Stimulated activated CD4-positive, alpha-beta T cell treated with anti-CD3 and anti-CD28 coated beads, Interleukin-12 subunit alpha, Interleukin-12 subunit beta, amount 100 ng/mL, for 24 hours (primary cell): ENCODE measurements at places on chromosomes 2 and 18.
A peak's percentile ranks its signal among the peaks of the same experiment; 100 is the strongest.

- DNase-seq = no peak
Observed at GRCh38 chr2:140624200-140624599, 1506.6 kb downstream of the LRP1B start.

DNA sequence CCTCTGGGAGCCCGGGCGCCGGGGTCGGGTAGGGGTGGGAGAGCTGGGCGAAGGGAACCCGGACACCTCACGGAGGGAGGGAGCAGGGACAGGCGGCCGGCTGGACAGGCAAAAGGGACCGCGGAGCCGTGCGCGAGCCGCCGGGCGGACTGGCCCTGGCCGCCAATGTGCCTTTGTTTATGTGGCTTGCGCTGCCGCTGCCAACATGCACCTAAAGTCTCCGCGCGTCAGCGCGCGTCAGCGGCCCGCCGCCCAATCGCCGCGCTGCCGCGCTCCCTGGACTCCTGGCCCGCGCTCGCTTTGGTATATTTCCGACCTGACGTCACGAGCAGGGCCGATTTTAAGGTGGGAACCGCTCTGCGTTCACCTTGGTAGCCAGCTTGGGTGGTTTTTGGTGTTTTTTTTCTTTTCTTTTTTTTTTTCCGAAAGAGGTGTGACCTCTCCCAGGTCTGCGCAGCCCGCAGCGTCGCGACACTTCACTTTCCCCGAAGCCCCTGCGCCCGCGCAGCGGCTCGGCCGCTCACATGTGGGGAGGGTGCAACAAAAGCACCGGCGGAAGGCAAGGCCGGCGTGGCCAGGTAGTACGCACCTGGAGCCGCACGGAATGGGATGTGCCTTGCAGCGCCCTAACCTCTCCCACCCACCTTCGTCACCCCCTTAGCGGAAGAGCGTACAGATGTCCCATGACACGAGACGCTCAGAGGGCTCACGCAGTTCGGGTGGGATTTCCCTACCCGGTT is at the start of gene NR4A2:
TSS of gene NR4A2 (minus strand) at position 188 of the 740 bp plus-strand sequence. CDS start 2,535 bp downstream, outside the sequence.
- peak; percentile 82 for DNase-seq

DNA sequence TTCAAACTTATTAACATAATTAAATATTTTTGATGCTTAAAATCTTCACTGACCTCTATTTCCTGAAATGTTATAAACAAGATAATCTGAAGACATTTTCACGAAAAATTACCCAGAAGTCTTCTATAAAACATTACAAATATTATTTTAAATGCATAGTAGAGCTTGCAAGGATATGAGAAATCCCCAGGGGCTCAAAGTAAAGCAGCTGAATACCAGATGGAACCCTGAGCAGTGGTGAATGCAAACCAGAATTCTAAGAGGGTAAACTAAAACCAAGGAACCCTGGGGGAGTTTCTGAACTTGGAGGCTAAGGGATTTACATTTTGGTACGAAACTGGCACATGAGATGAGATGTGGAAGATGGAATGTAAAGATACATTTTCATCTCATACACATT is 83.6 kb downstream of the FSHR start:
- DNase-seq = no peak

GRCh38 chr2:106709229-106709628 is 176.7 kb downstream of the ST6GAL2 start:
- no peak for DNase-seq

DNA sequence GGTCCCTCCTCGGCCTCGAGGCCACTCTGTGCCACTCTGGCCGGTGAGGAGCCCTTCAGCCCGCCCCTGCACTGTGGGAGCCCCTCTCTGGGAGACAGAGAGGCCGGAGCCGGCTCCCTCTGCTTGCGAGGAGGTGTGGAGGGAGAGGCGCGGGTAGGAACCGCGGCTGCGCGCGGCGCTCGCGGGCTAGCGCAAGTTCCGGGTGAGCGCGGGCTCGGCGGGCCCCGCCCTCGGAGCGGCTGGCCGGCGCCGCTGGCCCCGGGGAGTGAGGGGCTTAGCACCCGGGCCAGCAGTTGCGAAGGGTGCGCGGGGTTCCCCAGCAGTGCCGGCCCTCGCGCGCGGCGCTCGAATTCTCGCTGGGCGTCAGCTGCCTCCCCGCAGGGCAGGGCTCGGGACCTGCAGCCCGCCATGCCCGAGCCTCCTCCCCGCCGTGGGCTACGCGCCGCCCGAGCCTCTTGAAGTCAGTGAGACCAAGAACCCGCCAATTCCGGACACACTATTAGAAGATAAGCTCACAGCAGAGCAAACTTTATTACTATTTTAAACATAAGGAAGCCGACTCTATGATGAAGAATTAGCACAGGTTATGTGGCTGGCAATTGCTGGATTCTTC is 825.8 kb upstream of the FANCL start:
- DNase-seq = no peak
